Activated CD8-positive, alpha-beta memory T cell treated with anti-CD3 and anti-CD28 coated beads for 24 hours (primary cell): ENCODE measurements at places on chromosomes 4 and X.

DNA sequence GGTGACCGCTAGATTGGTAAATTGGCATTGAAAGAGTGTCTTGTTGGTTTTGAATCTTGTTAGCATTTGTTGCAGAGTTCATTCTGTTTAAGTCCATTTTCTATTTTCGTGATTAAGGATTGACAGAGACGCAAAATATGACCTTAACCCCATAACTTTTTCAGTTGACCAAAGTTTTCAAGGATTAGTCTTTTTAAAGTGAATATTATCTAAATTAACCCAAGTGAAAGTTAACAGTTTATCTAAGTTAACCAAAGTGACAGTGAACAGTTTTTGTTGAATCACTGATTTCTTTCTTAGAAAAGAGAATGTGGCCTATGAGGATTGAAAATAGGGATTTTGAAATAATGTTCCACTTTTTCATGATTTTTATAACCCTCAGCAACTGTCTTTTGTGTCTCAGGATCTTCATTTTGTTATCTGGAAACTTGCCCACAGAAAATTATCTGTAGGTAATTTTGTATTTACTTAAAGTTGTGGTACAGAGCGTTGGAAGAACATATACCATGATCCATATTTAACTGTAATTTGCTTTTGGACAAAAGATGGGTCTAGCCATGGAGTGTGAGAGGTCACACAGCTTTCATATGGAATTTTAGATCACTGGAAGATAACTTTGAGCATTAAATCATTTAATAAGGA, 3.3 kb downstream of the CPEB2 start:
- no peak for DNase-seq

DNA sequence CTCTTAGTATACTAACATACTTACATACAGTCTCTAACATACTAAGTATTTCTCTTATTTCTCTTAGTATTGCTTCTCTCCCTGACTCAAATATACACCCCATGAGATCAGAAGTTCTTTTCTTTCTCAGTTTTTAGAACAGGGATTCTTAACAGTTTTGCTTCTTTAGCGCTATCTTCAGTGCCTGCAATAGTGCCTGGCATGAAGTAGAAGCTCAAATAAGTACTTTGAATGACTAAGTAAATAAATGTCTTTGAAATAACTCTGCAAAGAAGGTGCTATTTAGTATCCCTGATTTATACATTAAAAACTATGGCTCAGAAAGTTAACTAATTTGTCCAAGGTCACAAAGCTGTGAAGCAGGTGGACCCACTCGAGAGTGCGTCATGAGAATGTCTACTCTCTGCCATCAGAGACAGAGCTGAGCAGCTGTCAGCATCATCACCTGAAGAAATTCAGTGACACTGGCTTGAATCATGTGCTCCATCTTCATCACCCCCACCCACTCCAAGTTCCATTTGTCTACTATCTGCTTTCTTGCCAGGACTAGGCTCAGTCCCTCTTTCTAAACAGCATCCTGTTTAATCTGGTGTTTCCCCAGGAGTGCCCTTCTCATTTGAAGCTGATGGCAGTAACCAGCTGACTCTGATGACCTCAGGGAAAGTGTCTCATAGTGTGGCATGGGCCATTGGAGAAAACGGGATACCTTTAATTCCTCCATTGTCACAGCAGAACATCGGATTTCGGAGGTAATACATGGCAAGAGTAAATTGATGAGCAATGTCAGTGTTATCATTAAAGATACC, 83.1 kb downstream of the CC2D2A start:
- DNase-seq = no peak

DNA sequence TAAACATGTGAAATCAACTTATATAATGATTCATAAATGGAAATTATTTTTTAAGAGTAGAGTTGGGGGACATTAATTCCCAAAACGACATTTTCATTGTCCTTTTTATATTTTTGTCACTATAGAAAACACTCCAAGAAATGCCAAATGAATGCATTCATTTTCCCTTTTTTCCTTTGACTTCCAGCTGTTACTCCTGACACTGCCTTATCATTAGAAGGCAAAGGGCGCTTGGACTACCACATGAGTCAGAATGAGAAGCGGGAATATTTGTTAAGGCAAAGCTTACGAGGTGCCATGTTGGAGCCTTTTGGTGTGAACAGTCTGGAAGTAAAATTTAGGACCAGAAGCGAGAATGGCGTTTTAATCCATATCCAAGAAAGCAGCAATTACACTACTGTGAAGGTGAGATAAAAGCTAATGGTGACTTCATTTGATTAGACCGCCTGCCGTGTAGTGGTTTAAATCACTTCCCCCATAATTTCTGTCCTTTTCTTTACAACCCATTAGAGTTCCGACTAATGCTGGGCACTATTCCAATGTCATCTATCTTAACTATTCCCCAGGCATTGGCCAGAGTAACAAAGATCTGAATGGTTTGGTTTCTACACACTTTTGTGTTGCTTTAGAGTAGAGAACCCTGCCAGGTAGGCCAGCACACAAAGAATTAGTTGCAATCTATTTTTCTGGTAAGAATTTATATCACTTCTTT, 166.7 kb downstream of the FAT4 start:
- DNase-seq = no peak

- no peak for DNase-seq
Measured at GRCh38 chrX:2541603-2542002, 40.8 kb upstream of the DHRSX start.
